ENCODE measurements at places on chromosomes 3 and 15.

DNA sequence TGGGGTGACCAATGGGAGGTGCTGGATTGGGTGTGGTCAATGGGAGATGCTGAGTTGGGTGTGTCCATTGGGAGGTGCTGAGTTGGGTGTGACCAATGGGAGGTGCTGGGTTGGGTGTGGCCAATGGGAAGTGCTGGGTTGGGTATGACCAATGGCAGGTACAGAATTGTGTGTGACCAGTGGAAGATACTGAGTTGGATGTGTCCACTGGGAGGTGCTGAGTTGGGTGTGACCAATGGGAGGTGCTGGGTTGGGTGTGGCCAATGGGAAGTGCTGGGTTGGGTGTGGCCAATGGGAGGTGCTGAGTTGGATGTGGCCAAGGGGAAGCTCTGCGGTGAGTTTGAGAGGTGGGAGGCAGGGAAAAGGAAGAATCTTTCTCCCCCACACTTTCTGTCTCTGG is 250.0 kb upstream of the PROK2 start:
- DNase-seq: no peak

- no peak for DNase-seq
Observed at GRCh38 chr3:30486368-30486767, 120.0 kb upstream of the TGFBR2 start.

DNA sequence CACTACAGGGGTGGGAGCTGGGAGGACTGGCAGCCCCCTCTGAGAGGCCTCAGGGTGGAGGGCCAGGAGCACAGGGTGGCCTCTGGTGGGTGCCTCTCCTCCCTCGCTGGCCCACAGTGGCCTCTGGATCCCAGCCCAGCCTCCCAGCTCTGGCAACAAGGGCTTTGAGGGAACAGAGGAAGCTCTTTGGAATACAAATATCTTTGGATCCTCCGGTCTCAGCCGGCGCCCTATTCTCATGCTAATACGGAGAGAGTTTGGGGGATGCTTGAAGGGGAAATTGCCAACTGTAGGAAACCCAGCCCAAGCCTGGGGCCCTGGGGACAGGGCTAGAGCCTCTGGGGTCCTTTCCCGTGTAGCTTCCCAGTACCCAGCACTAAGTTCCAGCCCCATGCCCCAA is 33.4 kb upstream of the INSYN1 start:
- no peak for DNase-seq

GRCh38 chr15:77464129-77464865 is 43.6 kb downstream of the HMG20A start:
- DNase-seq: no peak

GRCh38 chr3:102909904-102910303 is 475.1 kb downstream of the ZPLD1 start:
- no peak for DNase-seq

DNA sequence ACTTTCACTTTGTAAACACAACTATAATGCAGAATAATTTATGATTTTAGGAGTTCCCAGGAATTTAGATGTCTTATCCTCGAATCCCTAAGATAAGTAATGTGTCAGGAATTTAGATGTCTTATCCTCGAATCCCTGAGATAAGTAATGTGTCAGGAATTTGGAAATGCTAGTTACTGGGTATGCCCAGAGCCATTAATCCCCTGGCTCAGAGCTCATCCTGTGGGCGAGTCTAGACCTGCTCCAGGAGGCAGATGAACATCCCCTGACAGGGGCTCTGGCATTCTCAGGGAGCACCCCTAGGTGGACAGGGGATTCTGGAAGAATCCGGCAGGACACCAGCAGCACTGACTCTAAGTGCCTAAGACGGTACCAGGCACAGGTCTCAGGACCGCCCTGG is 163.3 kb downstream of the ARRDC4 start:
- DNase-seq: no peak

Data from central memory CD4-positive, alpha-beta T cell (primary cell).